ENCODE measurements at places on chromosomes 4 and X. TPM values are rescaled to one million over a fixed set of nuclear protein-coding genes. Genes with fewer than 3 reads are reported as not detected.

The CT47B1 gene
- total RNA-seq, result not detected

The CCDC149 gene
- 11.4 TPM for total RNA-seq

The ANKRD17 gene
- 54.0 TPM for total RNA-seq

The FUNDC1 gene
- total RNA-seq, result 12.3 TPM

The SPACA5 gene
- total RNA-seq, result not detected

The SLC9B1 gene
- 7.2 TPM for total RNA-seq

The TAF7L gene
- 0.20 TPM for total RNA-seq

The CT55 gene
- total RNA-seq, result not detected

The TMEM31 gene
- not detected for total RNA-seq

The PABPC5 gene
- 4.9 TPM for total RNA-seq

The TACC3 gene
- 14.1 TPM for total RNA-seq

The PAGE2 gene
- total RNA-seq, result not detected

The WFS1 gene
- 11.3 TPM for total RNA-seq

The GJB1 gene
- 0.30 TPM for total RNA-seq

The RBM47 gene
- total RNA-seq, result 16.3 TPM

The SAGE1 gene
- not detected for total RNA-seq

The MYOZ2 gene
- total RNA-seq, result 21.2 TPM

The SOD3 gene
- total RNA-seq, result 15.2 TPM

The RAB39B gene
- total RNA-seq, result 0.30 TPM

The FGFBP1 gene
- total RNA-seq, result 17.6 TPM

The EFNB1 gene
- total RNA-seq, result 42.6 TPM

The IL15 gene
- total RNA-seq, result 3.8 TPM

The RHOH gene
- total RNA-seq, result 1.7 TPM

The COL25A1 gene
- 8.6 TPM for total RNA-seq

The TRAM1L1 gene
- total RNA-seq, result 3.2 TPM

The ZNF330 gene
- total RNA-seq, result 29.7 TPM

The SULT1E1 gene
- total RNA-seq, result 53.0 TPM

The ADH7 gene
- 1.3 TPM for total RNA-seq

The ZC4H2 gene
- total RNA-seq, result 5.0 TPM

The POLN gene
- total RNA-seq, result 4.2 TPM

The MEPE gene
- not detected for total RNA-seq

The FHDC1 gene
- 12.2 TPM for total RNA-seq

The AP1AR gene
- total RNA-seq, result 19.8 TPM

The MXRA5 gene
- 30.7 TPM for total RNA-seq

The RBMXL3 gene
- total RNA-seq, result not detected

The SMIM10L2A gene
- total RNA-seq, result 0.99 TPM

The FAM156B gene
- 31.2 TPM for total RNA-seq

The CLDN22 gene
- total RNA-seq, result not detected

The SERTM2 gene
- 0.10 TPM for total RNA-seq

The ZMYM3 gene
- 14.6 TPM for total RNA-seq

The CCNB3 gene
- total RNA-seq, result 0.39 TPM

The PCDH7 gene
- 42.6 TPM for total RNA-seq

The PNMA6F gene
- total RNA-seq, result not detected

The TMEM255A gene
- total RNA-seq, result 0.69 TPM

The BEND4 gene
- under 0.01 TPM for total RNA-seq

The GAGE12F gene
- not detected for total RNA-seq

The C4orf51 gene
- not detected for total RNA-seq

The RTL9 gene
- 0.39 TPM for total RNA-seq

The GPR173 gene
- total RNA-seq, result 4.8 TPM

The GAGE1 gene
- not detected for total RNA-seq

The RADX gene
- total RNA-seq, result 2.8 TPM

The GAGE12H gene
- total RNA-seq, result not detected

The SSX5 gene
- total RNA-seq, result not detected

Data from skin of body (tissue), 3 donors.